ENCODE measurements at places on chromosomes 3 and 15. TPM values are rescaled to one million over a fixed set of nuclear protein-coding genes. Genes with fewer than 3 reads are reported as not detected.
A peak's percentile ranks its signal among the peaks of the same experiment; 100 is the strongest.

- H3K4me1 ChIP-seq, result peaks cover 67% of the 10 kb centered on the region
- peaks cover 2% of the 10 kb centered on the region for H3K27me3 ChIP-seq
- no peak overlapping the region for H3K4me3 ChIP-seq
- no peak overlapping the region for H3K27ac ChIP-seq
- no peak for DNase-seq
Observed at GRCh38 chr3:139123377-139124095, 78.8 kb upstream of the PRR23C start.

DNA sequence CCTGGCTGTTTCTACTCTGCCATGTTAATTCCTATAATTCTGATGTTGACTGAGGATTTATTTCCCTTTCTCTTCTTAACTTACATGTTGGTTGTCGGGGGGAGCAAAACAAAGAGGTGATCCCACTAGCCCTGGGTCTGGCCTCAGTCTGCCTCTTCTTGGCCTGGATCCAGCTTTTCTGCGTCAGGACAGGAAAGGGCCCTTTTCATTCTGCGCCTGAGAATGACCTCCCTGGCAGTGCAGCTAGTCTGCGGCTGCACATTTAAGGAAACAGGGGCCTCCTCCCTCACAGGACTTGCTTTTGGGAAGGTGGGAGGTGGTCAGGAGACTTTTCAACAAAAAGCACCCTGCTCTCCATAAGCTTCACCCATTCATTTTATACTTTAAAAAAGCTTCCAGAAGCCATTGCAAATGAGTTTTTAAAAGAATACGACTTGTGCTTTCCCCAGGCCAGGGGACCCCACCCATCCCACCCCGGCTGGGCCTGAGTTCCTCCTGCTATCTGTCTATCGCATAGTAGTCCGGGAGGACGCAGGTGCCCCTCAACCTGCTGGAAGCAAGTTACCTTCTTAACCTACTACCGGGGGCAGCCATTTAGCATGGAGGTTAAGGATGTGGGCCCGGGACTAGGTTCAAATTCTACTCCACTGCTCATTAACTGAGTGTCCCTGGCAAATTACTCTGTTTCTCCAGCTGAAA, 21.3 kb upstream of the EHD4 start:
- no peak overlapping the region for H3K4me3 ChIP-seq
- peaks cover 25% of the 10 kb centered on the region for H3K27me3 ChIP-seq
- no peaks in the 10 kb centered on the region for H3K4me1 ChIP-seq

The TEX55 gene
- total RNA-seq, result not detected

The ALDH1L1 gene
- 0.04 TPM for total RNA-seq

GRCh38 chr3:48966876-48967361, 23.1 kb upstream of the P4HTM start:
- H3K4me3 ChIP-seq, result no peak overlapping the region
- peaks cover 23% of the 10 kb centered on the region for H3K36me3 ChIP-seq
- H3K27ac ChIP-seq, result no peak overlapping the region
- H3K27me3 ChIP-seq, result no peaks in the 10 kb centered on the region
- no peaks in the 10 kb centered on the region for H3K4me1 ChIP-seq
- no peak for DNase-seq

DNA sequence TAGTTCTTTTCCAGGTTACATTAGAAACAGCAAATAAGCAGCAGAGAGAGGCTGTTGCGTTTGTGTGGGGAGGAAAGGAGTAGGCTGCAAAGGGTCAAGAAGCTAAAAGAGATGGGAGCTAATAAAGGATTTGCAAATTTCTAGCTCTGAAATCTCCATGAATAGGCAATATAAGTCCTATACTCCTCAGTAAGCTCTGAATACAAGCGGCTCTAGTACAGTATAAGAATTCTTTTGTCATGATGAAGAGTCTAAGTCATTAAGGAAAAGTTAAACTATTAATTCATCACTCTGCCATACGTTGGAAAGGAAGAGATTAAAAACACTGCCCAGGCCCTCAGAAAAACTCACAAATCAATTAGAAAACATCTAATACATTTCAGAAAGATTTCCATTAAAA, 59.3 kb downstream of the CEP152 start:
- H3K27ac ChIP-seq, result peak overlapping the region; percentile 80
- DNase-seq, result no peak
- no peaks in the 10 kb centered on the region for H3K27me3 ChIP-seq
- peaks cover 68% of the 10 kb centered on the region for H3K4me1 ChIP-seq

The SLC9A9 gene
- not detected for total RNA-seq

The CFAP100 gene
- total RNA-seq, result not detected

GRCh38 chr15:23877502-23878412, 190.7 kb upstream of the NDN start:
- H3K36me3 ChIP-seq, result no peaks in the 10 kb centered on the region
- H3K4me3 ChIP-seq, result no peak overlapping the region
- H3K27me3 ChIP-seq, result peaks cover 2% of the 10 kb centered on the region
- H3K4me1 ChIP-seq, result no peaks in the 10 kb centered on the region
- no peak for DNase-seq
- H3K27ac ChIP-seq, result no peak overlapping the region

The RETNLB gene
- total RNA-seq, result not detected

The C3orf38 gene
- total RNA-seq, result 22.1 TPM

GRCh38 chr15:96311956-96312294, 18.6 kb upstream of the NR2F2 start:
- no peak overlapping the region for H3K27ac ChIP-seq
- peaks cover 7% of the 10 kb centered on the region for H3K36me3 ChIP-seq
- no peak overlapping the region for H3K4me3 ChIP-seq
- H3K4me1 ChIP-seq, result peaks cover 23% of the 10 kb centered on the region
- H3K27me3 ChIP-seq, result no peaks in the 10 kb centered on the region

- no peak for DNase-seq
- peaks cover 8% of the 10 kb centered on the region for H3K4me1 ChIP-seq
- peaks cover 40% of the 10 kb centered on the region for H3K27me3 ChIP-seq
- no peaks in the 10 kb centered on the region for H3K36me3 ChIP-seq
Observed at GRCh38 chr15:66232267-66232625, 21.3 kb downstream of the MEGF11 start.

The EIF4E3 gene
- 0.92 TPM for total RNA-seq

- no peak overlapping the region for H3K4me3 ChIP-seq
- H3K4me1 ChIP-seq, result peaks cover 5% of the 10 kb centered on the region
- no peaks in the 10 kb centered on the region for H3K27me3 ChIP-seq
- no peaks in the 10 kb centered on the region for H3K36me3 ChIP-seq
Observed at GRCh38 chr3:188926111-188926510, 245.7 kb upstream of the TPRG1 start.

- no peaks in the 10 kb centered on the region for H3K36me3 ChIP-seq
- no peaks in the 10 kb centered on the region for H3K27me3 ChIP-seq
- no peak for DNase-seq
- no peaks in the 10 kb centered on the region for H3K4me1 ChIP-seq
- no peak overlapping the region for H3K4me3 ChIP-seq
Observed at GRCh38 chr15:81548365-81549130, 174.5 kb upstream of the TMC3 start.

GRCh38 chr3:59551834-59552233, 502.0 kb upstream of the CFAP20DC start:
- H3K4me1 ChIP-seq, result no peaks in the 10 kb centered on the region
- peaks cover 1% of the 10 kb centered on the region for H3K27me3 ChIP-seq
- no peaks in the 10 kb centered on the region for H3K36me3 ChIP-seq
- no peak for DNase-seq

- no peaks in the 10 kb centered on the region for H3K27me3 ChIP-seq
- H3K4me1 ChIP-seq, result peaks cover 48% of the 10 kb centered on the region
- H3K36me3 ChIP-seq, result no peaks in the 10 kb centered on the region
- no peak for DNase-seq
- H3K4me3 ChIP-seq, result no peak overlapping the region
Observed at GRCh38 chr3:191255156-191255555, 56.1 kb downstream of the OSTN start.

The PIERCE2 gene
- 2.0 TPM for total RNA-seq

GRCh38 chr3:156847752-156848448, 21.7 kb downstream of the LEKR1 start:
- H3K4me1 ChIP-seq, result peaks cover 10% of the 10 kb centered on the region
- H3K36me3 ChIP-seq, result no peaks in the 10 kb centered on the region
- no peak overlapping the region for H3K27ac ChIP-seq
- no peaks in the 10 kb centered on the region for H3K27me3 ChIP-seq

GRCh38 chr3:36282766-36283165, 97.5 kb upstream of the STAC start:
- H3K27ac ChIP-seq, result no peak overlapping the region
- no peaks in the 10 kb centered on the region for H3K4me1 ChIP-seq
- H3K36me3 ChIP-seq, result no peaks in the 10 kb centered on the region
- no peak overlapping the region for H3K4me3 ChIP-seq
- no peaks in the 10 kb centered on the region for H3K27me3 ChIP-seq

The PLIN1 gene
- total RNA-seq, result not detected

The EPHA3 gene
- not detected for total RNA-seq

Data from HFFc6 (cell line).